Effector memory CD4-positive, alpha-beta T cell (primary cell): ENCODE measurements at places on chromosomes 6 and 20.
A peak's percentile ranks its signal among the peaks of the same experiment; 100 is the strongest.

DNA sequence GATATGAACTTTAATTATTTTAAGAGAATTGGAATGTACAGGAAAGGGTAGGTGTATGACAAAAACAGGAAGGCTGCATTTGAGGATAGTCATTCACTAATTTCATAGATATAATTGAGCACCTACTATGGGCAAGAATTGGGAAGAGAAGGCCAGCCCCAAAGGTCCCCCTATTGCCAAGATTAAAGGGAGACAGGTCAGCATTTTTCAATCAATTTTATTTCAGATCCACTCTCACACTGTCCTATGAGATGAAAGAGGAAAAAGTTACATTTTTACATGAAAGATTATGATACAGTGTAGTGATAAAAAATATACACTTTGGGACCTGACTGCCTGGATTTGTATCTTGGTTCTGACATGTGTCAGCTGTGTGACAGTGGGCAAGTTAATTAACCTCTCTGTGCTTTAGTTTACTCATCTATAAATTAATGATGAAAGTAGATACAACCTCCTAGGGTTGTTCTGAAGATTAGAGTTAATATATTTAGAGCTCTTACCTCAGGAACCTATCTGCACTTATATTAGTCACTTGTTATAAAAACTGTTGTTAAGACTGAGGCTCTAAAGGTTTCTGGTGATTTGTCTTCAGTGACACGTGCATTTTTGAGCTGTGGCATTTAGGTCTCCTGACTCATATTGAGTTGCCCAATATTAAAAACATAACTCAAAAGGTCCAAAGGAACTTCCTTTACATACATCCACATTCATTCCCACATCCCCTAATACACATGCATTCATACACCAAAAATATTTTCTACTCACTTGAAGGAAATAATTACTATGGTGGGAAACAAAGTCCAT lies 45.7 kb downstream of the SCGN start:
- no peak for DNase-seq
- no peak overlapping the region for H3K4me3 ChIP-seq
- H3K27me3 ChIP-seq = no peaks in the 10 kb centered on the region
- no peak overlapping the region for H3K27ac ChIP-seq
- no peaks in the 10 kb centered on the region for H3K36me3 ChIP-seq

GRCh38 chr6:22437665-22438064 lies 131.7 kb upstream of the HDGFL1 start:
- no peaks in the 10 kb centered on the region for H3K27me3 ChIP-seq
- H3K4me3 ChIP-seq = no peak overlapping the region
- no peaks in the 10 kb centered on the region for H3K36me3 ChIP-seq
- DNase-seq = no peak

GRCh38 chr20:35839904-35840303 lies 68.1 kb downstream of the PHF20 start:
- no peaks in the 10 kb centered on the region for H3K27me3 ChIP-seq
- H3K27ac ChIP-seq = no peak overlapping the region
- H3K36me3 ChIP-seq = peaks cover 17% of the 10 kb centered on the region
- H3K4me1 ChIP-seq = peaks cover 16% of the 10 kb centered on the region

DNA sequence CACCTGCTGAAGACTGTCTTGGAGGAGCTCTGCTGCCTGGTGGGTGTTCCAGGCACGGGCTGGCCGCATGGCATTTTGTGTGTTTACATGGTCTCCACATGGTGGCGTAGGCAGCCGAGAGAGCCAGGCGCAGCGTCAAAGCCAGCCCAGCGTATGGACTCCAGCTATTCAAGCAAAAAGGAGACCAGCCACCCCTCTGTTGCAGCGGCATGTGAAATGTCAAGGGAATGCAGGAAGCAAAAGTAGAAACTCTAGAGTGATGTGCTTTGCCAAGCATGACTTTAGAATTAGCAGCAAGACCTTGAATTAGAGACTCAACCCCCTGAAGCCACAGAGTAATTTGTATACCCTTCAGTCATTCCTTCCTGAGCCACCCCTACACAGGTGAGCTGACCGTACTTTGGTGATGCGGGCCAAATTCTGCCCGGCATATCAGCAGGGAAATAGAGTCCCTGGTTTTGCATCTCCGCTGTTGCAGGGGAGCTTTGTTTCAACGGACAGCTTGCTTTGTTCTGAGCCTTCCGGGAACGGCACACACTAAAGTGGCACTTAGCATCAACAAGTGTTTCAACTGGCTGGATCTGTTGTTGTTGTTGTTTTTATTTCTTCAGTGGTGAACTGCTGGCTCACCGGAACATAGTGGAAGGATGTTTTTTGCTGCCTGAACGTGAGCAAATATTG lies 48.5 kb downstream of the FNDC1 start:
- H3K4me1 ChIP-seq = no peaks in the 10 kb centered on the region
- H3K36me3 ChIP-seq = no peaks in the 10 kb centered on the region
- no peak overlapping the region for H3K27ac ChIP-seq

- no peak overlapping the region for H3K4me3 ChIP-seq
- H3K27ac ChIP-seq = no peak overlapping the region
- no peaks in the 10 kb centered on the region for H3K4me1 ChIP-seq
- H3K27me3 ChIP-seq = no peaks in the 10 kb centered on the region
- DNase-seq = no peak
Measured at GRCh38 chr6:157625764-157626163, 197.3 kb upstream of the SNX9 start.

GRCh38 chr20:62405108-62405980 lies 1.7 kb downstream of the CABLES2 start:
- no peaks in the 10 kb centered on the region for H3K27me3 ChIP-seq
- peaks cover 13% of the 10 kb centered on the region for H3K4me1 ChIP-seq
- no peak overlapping the region for H3K4me3 ChIP-seq
- H3K27ac ChIP-seq = no peak overlapping the region
- no peak for DNase-seq

DNA sequence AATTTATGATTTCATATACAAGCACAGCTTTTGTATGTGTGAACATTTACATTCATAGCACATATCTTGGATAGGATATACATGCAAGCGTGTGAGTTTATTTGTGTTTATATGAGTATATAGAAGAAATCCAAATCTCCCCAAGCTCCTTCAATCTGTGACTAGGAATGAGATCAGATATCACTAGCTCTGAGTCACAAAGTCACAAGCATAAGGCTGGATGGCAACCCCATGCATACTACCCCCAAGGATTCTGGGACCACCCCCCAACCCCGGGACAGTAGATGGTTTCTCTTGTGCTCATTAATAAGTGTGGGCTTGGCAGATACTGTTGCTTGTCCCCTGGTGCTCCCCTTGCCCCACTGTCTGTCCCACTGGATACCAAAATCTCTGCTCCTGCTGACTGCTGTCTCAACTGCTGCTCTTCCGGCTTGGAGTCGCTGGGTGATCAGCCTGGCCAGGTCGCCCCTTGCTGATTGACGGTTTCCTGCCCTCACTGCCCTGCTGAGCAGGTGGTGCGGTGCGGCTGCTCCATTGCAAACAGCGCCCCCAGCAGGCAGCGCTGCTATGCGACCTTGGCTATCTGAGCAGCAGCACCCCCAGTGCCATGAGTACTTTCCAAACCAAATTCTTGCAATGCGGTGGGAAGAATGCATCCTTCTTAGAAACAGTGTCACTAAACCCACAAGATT lies 279.4 kb downstream of the CD83 start:
- no peaks in the 10 kb centered on the region for H3K27me3 ChIP-seq
- H3K36me3 ChIP-seq = no peaks in the 10 kb centered on the region
- H3K27ac ChIP-seq = no peak overlapping the region
- DNase-seq = no peak
- H3K4me3 ChIP-seq = no peak overlapping the region
- H3K4me1 ChIP-seq = no peaks in the 10 kb centered on the region

DNA sequence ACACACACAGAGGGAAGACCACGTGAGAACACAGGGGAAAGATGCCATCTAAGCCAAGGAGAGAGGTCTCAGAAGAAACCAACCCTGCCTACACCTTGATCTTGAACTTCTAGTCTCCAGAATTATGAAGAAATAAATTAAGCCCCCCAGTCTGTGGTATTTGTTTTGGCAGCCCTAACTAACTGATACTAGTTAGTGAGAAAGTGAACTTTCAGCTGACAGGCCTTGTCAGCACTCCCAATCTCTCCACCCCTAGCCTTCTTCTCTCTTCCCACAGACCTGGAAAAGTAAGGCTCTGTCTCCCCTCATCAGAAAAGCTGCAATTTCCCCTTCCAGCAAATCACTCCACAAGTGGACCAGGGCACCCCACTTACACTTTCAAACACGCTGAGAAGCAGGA lies 108.6 kb upstream of the CDYL start:
- DNase-seq = no peak
- no peak overlapping the region for H3K27ac ChIP-seq
- no peaks in the 10 kb centered on the region for H3K36me3 ChIP-seq

GRCh38 chr20:8540466-8540865 lies 408.4 kb downstream of the PLCB1 start:
- no peaks in the 10 kb centered on the region for H3K27me3 ChIP-seq
- no peak overlapping the region for H3K27ac ChIP-seq
- no peak overlapping the region for H3K4me3 ChIP-seq
- DNase-seq = no peak

- H3K4me1 ChIP-seq = no peaks in the 10 kb centered on the region
- no peak overlapping the region for H3K27ac ChIP-seq
- peaks cover 8% of the 10 kb centered on the region for H3K27me3 ChIP-seq
- H3K36me3 ChIP-seq = no peaks in the 10 kb centered on the region
- no peak overlapping the region for H3K4me3 ChIP-seq
Measured at GRCh38 chr6:70171236-70171635, 131.6 kb downstream of the COL9A1 start.

- H3K4me3 ChIP-seq = no peak overlapping the region
- no peaks in the 10 kb centered on the region for H3K4me1 ChIP-seq
- H3K36me3 ChIP-seq = no peaks in the 10 kb centered on the region
- H3K27me3 ChIP-seq = peaks cover 3% of the 10 kb centered on the region
- no peak overlapping the region for H3K27ac ChIP-seq
Measured at GRCh38 chr20:50991076-50991475, 31.8 kb downstream of the KCNG1 start.

DNA sequence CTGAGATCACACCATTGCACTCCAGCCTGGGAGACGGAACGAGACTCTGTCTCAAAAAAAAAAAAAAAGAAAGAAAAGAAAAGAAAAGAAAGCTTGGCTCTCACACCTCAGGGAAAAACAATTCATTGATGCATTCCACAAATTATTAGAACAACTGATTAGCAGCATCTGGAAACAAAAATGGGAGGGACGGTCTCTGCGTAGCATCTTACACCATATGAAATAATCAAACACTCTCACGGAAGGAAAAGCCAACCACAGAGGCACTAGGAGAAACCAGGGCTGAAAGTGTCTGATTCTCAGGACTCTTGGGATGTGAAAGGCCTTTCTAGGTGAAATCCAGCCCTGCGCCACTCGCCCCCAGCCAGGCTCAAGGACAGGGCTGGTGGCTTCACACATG lies 2.3 kb upstream of the HELZ2 start:
- no peak overlapping the region for H3K27ac ChIP-seq
- DNase-seq = no peak
- H3K36me3 ChIP-seq = peaks cover 3% of the 10 kb centered on the region
- peaks cover 8% of the 10 kb centered on the region for H3K4me1 ChIP-seq
- no peaks in the 10 kb centered on the region for H3K27me3 ChIP-seq

DNA sequence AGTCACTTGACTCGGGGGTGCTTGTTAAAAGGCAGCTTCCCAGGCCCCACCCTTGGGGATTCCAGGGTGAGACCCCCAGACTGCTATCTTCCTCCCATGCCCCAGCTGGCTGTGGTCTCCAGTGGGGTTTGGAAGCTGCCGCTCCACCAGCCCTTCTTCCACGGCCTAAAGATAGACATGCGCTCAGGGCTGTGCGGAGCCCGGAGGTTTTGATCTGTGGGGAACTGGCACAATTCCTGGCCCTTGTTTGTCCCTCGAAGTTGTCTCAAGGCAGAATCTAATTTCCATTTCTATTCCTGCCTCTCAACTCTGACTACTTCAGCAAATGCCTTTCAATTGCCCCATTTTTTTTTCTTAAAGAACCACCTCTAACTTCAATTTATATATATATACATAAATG lies 120.7 kb upstream of the SRSF6 start:
- H3K4me1 ChIP-seq = no peaks in the 10 kb centered on the region
- no peak for DNase-seq
- no peak overlapping the region for H3K27ac ChIP-seq
- no peaks in the 10 kb centered on the region for H3K36me3 ChIP-seq

GRCh38 chr20:12722091-12722490 lies 286.7 kb upstream of the SPTLC3 start:
- no peak for DNase-seq
- no peak overlapping the region for H3K27ac ChIP-seq
- no peaks in the 10 kb centered on the region for H3K36me3 ChIP-seq
- H3K4me3 ChIP-seq = no peak overlapping the region

- peak; percentile 53 for DNase-seq
- no peaks in the 10 kb centered on the region for H3K36me3 ChIP-seq
- H3K4me3 ChIP-seq = no peak overlapping the region
- no peaks in the 10 kb centered on the region for H3K27me3 ChIP-seq
- H3K4me1 ChIP-seq = no peaks in the 10 kb centered on the region
Measured at GRCh38 chr20:33291830-33292355, 8.9 kb downstream of the BPIFB1 start.

- H3K4me3 ChIP-seq = no peak overlapping the region
- no peaks in the 10 kb centered on the region for H3K36me3 ChIP-seq
- H3K27me3 ChIP-seq = no peaks in the 10 kb centered on the region
- no peak for DNase-seq
Measured at GRCh38 chr6:34576286-34576955, 20.3 kb upstream of the SPDEF start.

DNA sequence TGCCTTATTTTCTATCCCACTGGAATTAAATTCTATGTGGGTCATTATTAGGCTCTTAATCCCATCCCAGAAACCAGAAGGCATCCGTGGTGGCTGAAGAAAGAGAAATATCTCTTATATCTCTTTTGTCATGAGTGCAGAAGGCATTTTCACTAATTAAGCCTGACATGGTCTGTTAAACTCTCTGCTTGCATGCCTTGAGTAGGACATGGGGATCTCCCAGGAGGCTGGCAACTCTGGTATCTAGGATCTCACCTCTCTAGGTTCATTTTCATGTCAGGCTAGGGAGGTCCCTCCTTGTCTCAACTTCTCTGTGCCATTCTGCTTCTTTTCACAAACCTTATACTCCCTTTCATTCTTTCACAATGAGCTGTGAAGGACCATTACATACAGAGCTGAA lies 25.3 kb upstream of the GPR63 start:
- no peaks in the 10 kb centered on the region for H3K4me1 ChIP-seq
- H3K4me3 ChIP-seq = no peak overlapping the region
- no peak overlapping the region for H3K27ac ChIP-seq
- H3K27me3 ChIP-seq = peaks cover 9% of the 10 kb centered on the region

GRCh38 chr20:51092338-51092737 lies 69.4 kb upstream of the KCNG1 start:
- H3K4me1 ChIP-seq = no peaks in the 10 kb centered on the region
- no peaks in the 10 kb centered on the region for H3K36me3 ChIP-seq
- peaks cover 20% of the 10 kb centered on the region for H3K27me3 ChIP-seq
- no peak overlapping the region for H3K4me3 ChIP-seq
- no peak overlapping the region for H3K27ac ChIP-seq

GRCh38 chr20:58840816-58841538 lies 9.7 kb downstream of the GNAS-AS1 start:
- no peak overlapping the region for H3K27ac ChIP-seq
- H3K36me3 ChIP-seq = no peaks in the 10 kb centered on the region
- peaks cover 9% of the 10 kb centered on the region for H3K27me3 ChIP-seq
- DNase-seq = no peak
- H3K4me1 ChIP-seq = no peaks in the 10 kb centered on the region
